ENCODE measurements at places on chromosomes 13 and 19.

DNA sequence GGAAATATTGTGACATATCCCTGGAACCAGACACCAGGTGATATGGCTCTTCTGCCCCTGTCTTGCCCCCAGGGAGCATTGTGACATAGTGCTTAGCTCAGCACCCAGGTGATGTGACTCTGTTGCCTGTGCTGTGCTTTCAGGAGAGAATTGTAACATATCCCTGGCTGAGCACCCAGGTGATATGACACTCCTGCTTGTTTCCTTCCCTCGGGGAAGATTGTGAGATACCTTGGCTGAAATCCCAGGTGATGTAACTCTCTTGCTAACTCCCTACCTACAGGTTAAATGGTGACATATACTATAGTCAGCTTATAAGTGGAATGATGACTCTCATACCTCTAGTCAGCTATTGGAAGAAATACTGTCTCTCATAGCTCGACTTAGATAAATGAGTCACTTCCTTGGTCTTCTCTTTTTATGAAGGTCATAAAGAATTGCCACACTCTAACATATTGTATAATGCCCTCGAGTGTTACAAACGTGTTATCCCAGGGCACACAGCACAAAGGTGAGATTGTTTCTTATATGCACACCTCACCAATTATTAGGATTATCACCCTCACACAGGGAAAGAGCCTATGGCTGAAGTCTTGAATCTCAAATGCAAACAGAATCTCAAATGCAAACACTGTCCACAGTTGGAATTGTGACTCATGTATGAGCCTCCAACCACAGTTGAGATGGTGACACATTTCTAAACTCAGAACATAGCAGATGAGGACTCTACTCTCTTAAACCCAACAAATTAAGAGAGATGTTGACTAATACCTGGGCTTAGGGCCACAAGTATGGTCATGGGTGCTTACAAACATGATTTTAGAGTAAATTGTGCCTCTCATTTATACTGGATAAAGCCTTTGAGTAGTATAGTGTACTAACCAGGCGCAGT, 32.7 kb upstream of the ZNF254 start:
- no peak for DNase-seq

- no peak for DNase-seq
Measured at GRCh38 chr19:55679343-55680257, 4.6 kb downstream of the EPN1 start.

- DNase-seq: no peak
Measured at GRCh38 chr19:35115177-35115951, at the start of gene FXYD3. TSS of gene FXYD3 (plus strand) at chr19:35115823. CDS start at chr19:35119377, 3,554 bp downstream.

GRCh38 chr19:15263361-15263985, 31.2 kb upstream of the EPHX3 start:
- DNase-seq: no peak

DNA sequence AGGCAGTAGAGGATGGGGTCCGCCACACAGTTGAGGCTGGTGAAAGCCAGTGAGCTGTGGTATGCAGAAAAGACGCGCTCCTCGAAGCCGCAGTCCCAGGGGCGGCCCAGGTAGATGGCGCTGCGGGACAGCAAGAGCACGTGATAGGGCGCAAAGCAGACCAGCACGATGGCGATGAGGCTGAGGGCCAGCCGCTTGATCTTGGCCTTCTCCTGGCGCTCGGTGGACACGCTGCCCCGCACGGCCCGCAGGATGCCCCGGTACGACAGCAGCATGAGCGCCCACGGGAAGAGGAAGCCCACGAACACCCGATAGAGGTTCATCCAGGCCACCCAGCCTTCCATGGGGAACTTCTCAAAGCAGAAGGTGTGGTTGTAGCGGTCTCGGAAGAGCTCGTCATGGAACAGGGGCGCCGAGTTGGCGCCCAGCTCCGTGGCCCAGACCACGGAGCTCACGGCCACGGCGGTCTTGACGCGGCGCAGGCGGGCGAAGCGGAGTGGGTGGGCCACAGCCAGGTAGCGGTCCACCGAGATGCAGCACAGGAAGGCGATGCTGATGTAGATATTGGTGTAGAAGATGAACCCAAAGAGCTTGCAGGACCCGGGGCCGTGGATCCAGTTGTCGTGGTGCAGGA, 6.5 kb upstream of the OPA3 start:
- DNase-seq: no peak

- no peak for DNase-seq
Measured at GRCh38 chr19:40530091-40530901, 46.4 kb upstream of the SHKBP1 start.

GRCh38 chr13:20209948-20210347, 17.2 kb upstream of the GJB2 start:
- DNase-seq: no peak

DNA sequence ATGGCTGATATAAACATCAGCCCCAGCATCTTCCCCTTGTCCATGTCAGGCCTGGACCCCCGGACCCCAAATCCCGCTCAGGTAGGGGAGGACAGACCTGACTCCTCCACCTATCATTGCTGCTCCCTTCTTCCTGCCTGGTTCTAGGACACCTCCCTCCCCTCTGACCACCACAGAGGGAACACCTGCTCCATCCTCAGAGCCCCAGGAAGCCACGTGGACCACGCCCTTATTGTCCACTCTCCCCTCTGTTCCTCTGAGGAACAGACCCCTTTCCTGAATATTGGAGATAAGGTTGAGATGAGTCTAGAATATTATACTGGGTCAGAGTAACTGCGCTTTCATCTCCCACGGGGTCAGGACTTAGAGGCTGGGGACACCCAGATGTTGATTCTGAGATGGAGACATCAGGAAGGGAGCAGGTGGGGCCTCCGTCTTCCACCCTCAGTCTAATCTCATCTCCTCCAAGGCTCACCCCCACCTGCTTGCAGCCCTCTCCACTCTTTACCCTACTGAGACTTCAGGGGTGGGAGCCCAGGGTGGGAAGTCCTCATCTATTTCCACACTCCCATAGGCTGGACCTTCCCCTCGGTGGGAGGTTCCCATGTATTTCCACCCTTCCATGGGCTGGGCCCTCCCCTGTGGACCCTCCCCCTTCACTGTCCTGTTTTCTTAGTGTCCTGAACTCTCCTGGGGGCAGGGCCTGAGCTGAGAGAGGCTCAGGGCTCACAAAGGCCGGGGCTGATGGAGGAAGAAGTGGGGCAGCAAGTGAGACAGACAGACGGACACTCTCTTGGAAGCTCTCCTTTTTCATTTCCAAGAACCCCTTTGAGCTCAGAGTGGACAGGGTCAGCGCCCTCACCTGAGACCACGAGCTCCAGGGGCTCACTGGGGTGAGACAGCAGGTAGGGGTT, 2.7 kb downstream of the LILRA4 start:
- DNase-seq: no peak

DNA sequence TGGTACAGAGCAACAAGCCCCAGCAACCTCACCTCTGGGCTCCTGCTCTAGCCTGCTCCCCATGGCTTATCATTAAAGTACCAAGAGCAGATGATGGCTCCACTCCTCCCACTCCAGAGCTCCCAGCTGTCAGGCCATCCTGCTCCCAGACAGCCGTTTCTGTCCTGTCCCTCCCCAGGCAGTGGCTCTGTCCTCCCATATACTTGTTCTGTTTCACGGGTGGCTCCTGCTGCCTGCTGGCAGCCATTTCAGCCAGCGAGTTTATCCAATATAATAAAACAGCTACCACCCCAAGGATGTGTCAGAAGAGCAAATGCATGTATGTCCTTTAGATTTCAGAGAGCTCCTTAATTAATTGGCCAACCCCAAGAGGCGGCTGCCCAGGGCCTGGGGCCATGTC, 79.4 kb upstream of the VSTM2B start:
- DNase-seq: no peak

GRCh38 chr19:2858864-2859263, 8.3 kb upstream of the ZNF556 start:
- DNase-seq: no peak

DNA sequence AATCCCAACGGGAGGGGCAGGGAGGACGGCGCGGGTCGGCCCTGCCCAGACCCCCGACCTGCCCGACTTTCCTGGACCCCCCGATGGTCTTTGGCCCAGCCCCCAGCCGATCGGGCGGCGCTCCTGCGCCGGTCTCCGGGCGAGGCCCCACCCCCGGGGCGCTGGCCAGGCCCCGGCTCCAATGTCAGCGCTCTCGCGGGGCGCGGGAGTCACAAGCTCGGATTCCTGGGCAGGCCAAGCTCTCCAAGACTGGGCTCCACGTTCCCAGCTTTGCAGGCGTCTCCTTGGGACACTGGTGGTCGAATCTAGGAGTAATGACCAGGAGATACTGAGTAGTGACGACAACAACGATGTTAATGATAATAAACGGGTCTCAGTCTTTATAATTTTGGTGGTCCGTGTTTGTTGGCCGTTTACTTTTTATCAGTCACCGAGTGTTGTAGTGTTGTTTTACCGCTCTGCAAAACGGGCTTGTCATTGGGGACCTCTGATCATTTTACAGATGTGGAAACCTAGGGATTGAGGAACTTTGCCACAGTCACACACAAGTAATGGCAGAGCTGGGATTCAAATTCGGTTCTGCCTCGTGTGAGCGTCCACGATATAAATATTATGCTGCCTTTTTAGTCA, 545 bp downstream of the RAD23A start:
- DNase-seq: no peak

DNA sequence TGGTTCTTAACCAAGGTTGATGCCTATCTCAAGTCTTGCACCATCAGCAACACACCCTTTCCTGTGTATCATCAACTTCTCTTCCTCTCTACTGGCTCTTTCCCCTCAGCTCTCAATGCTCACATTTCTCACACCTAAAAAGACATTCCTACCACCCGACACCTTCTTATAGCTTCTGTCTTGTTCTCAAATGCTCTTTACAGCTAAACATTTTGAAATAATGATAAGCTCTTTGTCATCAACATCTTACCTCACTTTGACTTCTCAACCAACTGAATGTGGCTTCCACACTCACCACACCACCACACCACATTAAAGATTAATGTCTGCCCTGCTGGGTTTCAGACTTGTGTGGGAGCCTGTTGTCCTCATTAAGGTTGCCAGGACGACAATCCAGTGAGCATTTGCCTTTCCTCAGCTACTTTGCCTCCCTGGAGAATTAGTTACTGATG, 67.8 kb downstream of the RXFP2 start:
- DNase-seq: no peak

DNA sequence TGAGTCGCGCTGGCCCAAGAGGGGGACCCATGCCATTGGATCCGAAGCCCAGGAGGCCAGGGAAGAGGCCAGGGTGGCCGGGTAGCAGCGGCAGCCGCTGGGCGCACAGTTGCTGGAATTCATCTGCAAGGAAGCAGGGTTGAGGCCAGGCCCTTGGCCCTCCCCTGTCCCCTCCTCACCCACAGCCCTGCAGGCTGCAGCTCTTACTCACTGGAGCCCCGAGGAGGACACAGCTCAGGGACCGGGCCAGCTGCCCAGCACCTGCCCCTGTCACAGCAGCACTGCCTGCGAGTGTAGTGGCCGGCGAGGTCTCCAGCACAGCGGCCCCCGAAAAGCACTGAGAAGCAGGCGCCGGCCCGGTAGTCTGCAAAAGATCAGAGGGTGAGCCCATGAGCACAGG, 11.2 kb downstream of the FBN3 start:
- no peak for DNase-seq

DNA sequence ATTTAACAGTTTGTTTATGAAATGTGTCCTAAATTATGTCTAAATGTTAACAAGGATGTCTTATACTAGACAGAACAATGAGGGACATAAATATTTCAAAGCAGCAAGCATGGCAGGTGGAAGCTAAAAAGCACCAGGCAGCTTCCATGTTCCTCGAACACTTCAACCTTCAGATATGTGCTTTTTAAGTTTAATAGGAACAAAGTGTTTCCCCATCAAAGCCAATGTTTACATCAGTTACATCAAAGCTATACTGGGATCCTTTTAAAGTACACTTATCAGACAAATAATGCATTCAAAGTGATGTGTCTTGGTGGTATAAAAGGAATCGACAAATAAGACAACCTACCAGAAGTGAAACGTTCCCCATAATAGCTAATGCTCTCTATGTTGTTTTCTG, 2841.1 kb upstream of the PCDH20 start:
- DNase-seq: no peak

- no peak for DNase-seq
Measured at GRCh38 chr13:77510156-77510555, 25.4 kb upstream of the SCEL start.

GRCh38 chr19:43901395-43902390, 33.4 kb downstream of the ZNF45 start:
- DNase-seq: peak; percentile 48

DNA sequence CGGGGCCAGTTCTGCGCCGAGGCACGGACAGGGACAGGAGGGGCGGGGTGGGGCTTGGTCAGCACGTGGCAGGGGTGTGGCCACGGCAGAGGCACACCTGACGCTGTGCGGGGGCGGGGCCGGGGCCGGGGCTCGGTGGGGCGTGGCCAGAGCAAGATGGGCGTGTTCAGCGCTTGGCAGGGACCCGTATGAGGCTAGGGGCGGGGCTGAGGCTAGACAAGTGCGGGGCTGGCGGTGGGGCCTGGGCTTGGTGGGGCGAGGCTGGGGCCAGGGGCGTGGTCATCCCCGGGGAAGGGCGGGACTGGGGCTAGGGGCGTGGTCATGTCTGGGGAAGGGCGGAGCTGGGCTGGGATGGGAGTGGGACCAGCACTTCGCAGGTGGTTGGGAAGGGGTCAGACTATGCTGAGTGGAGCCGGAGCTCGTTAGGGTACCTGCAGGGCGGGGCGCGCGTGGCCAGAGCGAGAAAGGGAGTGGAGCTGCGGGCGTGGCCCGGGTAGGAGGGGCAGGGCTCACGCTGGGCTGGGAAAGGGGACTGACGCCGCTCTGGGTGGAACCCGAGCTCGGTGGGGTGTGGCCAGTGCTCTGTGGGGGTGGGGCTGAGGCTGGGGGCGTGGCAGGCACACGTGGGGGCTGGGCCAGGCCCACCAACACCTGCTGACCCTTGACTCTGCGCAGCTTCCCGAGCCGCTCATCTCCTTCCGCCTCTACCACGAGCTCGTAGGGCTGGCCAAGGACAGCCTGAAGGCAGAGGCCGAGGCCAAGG, 12.8 kb downstream of the POLR2E start:
- DNase-seq: peak; percentile 50

- DNase-seq: no peak
Measured at GRCh38 chr19:17091758-17092333, 16.3 kb downstream of the MYO9B start.

DNA sequence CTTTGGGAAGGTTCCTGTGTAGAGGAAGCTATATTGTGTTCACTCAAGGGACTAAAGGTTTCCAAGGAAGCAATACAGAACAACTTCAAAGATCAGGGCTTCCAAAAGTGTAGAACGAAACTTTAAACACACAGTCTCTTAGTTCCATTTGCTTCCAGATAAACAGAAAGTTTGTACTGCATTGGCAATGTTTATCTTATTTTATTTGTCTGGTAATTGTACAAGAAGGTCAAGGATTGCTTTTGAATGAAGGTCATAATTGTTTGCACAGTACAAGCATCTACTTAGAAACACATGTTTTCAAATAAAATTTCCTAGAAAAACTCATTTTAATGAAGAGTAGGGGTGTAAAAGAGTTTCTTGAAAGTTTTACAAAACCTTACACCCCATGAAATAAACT, 712.7 kb upstream of the SGCG start:
- DNase-seq: no peak

GRCh38 chr19:40217027-40217810, 965 bp downstream of the TTC9B start:
- DNase-seq: no peak

DNA sequence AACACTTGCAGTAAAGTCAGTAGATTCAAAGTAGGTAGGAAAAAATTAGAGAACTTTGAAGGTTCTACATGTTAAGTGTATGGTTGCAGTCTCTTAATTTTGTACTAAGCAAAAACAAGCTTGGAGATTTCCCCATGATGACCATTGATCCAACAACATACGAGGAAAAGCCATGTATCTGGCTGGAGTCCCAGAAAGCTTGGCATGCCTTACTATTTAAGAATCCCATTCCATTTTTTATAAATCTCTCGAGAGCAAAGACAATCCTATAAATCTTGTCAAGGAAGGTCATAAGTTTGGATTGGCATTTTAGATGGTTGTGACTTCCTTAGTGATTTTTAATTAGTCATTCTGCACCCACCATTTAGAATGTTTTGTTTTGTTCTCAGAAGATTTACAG, 495.9 kb downstream of the GPC5 start:
- DNase-seq: no peak

All from stimulated activated CD4-positive, alpha-beta T cell treated with anti-CD3 and anti-CD28 coated beads, Interleukin-1b, Interleukin-23, amount 100 ng/mL, for 1 hour (primary cell).